Stimulated activated CD4-positive, alpha-beta T cell treated with anti-CD3 and anti-CD28 coated beads, Interleukin-4, amount 100 ng/mL, for 4 hours (primary cell): ENCODE measurements at places on chromosomes 7 and 10.
A peak's percentile ranks its signal among the peaks of the same experiment; 100 is the strongest.

- DNase-seq, result no peak
Observed at GRCh38 chr10:28293236-28294168, 9.4 kb downstream of the MPP7 start.

DNA sequence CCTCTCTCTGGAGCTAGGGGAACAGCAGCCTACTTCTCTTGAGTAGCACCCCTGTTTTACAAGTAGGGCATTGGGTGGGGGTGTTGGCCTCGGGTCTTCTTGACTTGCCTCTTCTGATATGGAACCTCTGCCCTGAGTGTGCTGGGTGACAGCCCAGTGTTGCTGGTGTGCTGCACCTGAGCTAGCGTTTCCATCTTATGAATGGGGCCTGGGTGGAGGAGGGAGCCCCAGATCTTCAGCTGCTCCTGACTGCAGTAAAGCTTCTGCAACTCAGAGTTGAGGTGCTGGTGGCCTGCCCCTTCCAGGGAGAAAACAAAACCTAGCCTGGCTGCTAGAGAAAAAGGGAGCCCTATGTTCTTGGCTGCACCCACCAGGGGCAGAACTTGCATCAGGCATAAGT lies 202.5 kb upstream of the SHH start:
- DNase-seq, result no peak

- no peak for DNase-seq
Observed at GRCh38 chr7:141003172-141004065, 11.3 kb downstream of the MRPS33 start.

DNA sequence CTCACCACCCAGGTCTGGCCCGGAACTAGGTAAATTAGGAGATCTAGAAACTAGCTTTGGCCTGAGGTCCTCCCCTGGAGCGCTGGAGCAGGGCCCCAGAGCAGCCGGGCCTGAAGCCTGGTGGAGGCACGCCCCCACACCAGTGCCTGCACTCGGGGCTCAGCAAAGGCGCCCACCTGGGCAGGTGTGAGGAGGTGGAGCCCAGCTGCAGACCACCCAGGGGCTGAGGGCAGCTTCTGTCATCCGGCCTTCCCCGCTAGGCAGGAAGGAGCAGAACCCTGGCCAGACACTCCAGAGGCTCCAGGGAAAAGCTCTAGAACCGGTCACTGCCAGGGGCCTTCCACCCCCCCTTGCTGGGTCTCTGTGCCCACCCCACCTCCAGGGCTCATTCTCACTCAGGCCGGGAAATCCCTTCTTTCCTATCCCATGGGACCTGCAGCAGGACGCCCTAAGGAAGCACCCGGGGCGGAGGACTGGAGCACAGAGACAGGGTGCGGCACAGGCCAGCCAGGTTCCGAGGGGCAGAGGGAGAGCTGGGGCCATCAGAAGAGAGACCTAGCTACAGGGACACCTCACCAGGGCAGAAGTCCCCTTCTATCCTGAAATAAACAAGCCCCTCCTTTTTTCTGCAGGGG lies 161.2 kb downstream of the NRF1 start:
- no peak for DNase-seq

DNA sequence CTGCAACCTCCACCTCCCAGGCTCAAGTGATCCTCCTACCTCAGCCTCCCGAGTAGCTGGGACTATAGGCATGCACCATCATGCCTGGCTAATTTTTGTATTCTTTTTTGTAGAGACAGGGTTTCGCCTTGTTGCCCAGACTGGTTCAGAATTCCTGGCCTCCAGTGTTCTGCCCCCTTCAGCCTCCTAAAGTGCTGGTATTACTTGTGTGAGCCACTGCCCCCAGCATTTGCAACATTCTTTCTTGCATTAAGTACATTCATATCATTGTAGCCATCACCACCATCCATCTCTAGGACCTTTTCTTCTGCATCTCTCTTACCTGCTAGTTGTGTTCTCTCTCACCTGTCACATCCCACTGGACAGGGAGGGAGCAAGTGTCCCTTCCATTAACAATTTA lies 35.5 kb upstream of the HYAL4 start:
- no peak for DNase-seq

DNA sequence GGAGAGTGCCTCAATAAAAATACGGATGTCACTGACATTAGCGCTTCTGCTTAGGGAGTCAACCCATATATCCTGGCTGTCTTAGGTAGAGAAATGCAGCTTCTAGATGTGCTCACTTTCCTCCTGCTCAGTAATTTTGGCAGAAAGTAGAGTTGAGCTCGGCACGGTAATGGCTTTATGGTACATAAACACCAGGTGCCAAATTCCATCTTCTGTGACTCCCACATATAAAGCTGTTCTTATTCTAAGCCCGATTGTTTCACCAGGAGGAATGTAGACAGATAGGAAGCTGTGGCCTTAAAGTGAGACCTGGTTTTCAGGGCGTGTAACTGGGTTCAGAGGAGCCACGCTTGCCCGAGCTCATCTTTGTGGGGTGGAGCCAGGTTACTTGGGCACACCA lies 143.7 kb downstream of the CREB5 start:
- no peak for DNase-seq

- DNase-seq, result no peak
Observed at GRCh38 chr10:11208243-11208642, 190.6 kb downstream of the CELF2 start.

DNA sequence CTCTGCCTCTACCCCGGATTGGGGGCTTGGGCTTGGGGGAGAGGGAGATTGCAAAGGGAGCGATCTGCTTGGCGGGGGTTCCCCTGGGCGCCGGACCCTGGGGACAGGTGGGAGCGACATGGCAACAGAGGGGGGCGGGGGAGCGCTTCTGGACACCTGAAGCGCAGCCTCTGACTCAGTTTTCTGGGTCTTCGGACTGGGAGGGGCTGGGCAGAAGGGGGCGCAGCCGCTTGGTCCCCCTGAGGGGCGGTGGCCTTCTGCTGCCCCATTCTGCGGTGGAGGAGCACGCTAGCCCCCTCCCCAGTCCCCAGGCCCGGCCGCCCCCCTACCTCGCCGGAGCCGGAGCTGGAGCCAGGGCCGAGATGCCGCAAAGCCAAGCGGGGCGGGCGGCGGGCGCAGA lies 380 bp downstream of the NAT16 start:
- DNase-seq, result no peak

DNA sequence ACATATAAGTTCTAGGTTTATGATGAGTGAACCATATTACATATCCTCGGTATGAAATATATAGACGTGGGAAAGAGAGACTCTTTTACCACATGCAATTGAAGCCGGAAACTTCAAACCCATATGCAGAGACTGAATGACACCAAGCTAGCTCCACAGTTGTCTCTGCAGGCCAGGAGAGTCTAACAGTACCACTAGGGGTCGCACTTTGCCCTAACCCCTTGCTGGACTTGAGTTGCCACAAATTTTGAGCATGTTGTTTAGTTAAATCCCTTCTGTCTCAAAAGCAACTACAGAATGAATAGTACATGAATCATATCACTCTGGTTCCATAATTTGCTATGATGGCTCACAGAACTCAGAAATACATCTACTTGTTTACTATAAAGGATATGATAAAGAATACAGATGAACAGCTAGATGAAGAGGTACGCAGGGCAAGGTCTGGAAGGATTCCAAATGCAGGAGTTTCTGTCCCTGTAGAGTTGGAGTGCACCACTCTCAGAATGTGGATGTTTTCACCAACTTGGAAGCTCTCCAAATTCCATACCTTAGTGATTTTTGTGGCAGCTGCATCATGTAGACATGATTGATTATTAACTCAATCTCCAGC lies 112.4 kb upstream of the YAE1 start:
- DNase-seq, result peak; percentile 24

DNA sequence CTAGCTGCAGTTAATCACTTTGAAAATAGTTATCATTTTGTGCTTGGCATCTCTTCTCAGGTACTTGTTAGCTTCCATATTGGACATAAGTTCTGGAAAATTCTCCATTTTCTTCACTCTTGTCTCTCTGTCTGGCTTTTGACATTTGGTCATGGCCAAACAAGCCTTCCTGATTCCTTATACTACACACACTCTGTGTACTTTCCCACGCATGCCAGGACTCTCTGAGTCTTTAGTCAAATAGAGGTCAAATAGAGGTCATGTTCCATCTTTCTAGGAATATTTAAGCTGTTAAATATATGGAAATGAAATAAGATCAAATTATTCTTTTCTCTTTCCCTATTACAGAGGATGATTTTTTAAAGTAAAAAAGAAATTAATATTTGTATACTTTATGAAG lies 235.5 kb upstream of the PLXDC2 start:
- DNase-seq, result no peak

- no peak for DNase-seq
Observed at GRCh38 chr10:128060341-128061250, 65.6 kb downstream of the MKI67 start.

DNA sequence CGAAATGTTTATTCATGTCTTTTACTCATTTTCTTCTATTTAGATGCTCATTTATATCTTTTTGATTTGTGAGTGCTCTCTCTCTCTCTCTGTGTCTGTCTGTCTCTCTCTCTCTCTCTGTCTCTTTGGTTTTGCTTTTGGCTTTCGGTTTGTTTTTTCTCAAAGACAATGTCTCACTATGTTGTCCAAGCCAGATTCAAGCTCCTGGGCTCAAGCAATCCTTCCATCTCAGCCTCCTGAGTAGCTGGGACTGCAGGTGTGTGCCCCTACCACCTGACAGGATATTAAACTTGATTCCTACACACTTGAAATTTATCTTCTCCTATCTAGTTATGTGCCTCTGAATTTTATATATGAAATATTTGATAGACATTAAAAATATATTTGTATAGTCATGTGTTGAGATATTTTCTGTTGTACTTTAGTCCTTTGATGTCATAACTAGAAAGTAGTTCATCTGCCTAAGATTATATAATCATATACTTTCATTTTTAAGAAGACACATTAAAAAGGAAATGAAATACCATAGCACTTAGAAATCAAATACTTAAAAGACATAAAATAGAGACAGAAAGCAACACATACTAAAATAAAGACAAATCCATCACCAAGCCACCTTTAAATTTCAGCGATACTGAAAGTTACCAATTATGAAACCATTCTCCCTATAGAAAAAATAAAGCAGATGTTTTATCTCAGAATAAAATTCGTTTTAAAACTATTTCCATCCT lies 68.1 kb upstream of the SFMBT2 start:
- DNase-seq, result no peak

GRCh38 chr7:7489546-7489945 lies 46.1 kb downstream of the COL28A1 start:
- no peak for DNase-seq

DNA sequence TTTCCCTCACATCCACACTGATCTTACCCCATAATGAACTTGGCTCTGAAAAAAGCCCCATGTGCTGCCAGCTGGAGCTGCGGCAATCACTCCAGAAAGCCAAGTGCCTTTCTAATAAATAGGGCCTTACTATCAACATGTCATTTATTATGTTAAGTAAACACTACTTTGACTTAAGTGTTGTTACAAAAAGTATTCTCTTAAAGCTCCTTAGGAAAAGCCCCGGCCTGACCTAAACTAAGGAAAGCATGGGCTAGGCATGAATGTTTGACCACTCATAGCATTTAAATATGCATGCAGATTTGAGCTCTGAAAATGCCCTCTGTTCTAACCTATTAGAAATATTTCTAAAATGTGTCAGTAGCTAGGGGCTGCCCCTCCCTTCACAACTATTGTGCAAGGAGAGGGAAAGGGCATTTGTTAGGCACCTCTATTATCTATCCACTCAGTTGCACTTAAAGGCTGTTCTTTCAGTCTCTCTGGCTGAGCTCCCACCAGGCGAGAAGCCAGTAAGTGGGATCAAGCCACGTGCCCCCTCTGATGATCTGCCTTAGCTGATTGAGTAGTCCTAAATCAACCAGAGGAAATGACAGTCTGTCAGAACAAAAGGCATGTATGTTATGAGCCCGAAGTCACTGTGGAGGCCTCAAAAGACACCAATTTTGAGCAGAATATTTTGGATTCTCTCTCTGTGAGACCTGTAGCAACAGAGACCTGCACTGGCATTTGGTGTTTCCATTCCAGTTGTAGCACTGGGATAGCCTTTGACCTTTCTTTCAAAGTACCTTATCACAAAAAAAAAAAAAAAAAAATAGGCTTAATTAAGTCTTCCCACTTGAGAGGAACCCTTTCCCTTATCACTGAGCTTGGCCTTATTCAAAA lies 77.1 kb downstream of the ITGB8 start:
- no peak for DNase-seq

DNA sequence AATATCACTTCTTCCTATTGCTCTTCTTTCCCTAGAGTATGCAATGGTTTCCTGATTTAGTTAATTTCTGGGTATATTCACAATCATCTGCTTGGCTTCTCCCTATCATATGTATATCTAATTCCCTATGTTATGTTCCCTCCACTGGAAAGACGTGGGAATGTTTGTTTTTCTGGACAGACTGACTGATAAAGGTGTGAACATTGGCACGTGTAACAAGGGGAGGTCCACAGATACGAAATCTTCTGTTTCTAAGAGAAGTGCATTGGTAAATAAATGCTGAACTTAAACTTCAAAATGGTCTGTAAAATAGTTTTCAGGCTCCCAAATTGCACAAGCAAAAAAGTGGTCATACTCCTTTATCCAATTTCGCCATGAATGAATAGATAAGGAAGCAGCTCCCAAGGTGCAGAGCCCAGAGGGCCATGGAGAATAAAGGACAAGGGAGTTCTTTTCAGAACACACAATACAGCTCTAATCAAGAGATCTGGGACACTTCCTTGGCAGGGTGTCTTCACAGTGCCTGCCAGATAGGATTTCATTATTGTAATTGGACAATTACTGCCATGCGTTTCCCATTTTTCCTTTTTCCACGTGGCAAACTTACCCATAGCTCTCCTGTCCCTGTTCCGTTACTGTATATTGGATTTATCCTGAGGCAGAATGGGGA lies 141.9 kb downstream of the RNF133 start:
- no peak for DNase-seq

DNA sequence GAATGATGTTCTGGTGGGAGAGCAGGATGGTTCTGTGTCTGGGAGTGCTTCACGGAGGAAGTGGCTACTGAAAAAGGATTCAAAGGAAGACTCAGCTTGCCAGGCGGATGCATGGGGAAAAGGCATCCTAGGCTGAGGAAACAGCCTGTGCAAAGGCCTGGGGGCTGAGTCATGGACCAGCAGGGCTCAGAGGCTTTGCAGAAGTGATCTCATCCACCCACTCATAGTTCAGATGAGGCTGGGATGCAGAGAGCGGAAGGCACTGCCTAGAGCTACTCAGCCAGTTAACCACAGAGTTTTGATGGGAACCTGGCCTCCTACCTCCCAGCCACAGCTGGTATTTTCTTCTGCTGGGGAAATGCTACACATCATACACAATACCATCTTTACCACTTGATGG lies 15.8 kb upstream of the ADAMTS14 start:
- DNase-seq, result peak; percentile 40

DNA sequence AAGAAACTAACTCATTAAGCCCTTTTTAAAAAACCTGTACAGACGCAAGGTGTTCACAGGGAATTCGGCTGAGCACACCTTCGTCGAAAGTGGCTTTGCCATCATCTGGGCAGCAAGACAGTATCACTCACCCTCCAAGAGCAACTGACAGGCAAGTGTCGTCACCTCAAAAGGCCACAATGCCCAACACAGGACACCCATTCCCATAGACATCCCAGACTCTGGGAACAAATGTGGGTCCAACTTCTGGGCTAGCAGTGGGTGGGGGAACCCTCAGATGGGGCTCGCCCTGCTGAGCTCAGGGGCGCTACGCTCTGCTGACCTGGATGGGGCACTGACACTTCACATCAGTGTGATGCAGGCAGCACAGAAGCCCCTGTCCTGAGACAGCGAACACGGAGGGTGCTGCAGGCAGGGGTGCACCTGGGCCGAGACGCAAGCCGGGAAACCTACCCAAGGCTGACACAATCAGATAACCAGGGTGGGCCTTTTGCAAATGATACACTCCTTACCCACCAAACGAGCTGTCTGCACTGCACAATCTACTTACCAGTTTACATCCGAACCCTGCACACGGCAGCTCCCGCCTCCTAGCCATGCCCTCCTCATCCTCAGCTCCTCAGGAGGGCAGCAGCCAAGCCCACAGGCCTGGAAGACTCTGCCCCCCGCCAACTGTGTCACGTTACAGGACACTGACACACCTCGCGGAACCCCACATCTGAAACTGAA lies 1.7 kb downstream of the DIP2C start:
- no peak for DNase-seq
